ENCODE measurements at places on chromosomes 4 and X.

DNA sequence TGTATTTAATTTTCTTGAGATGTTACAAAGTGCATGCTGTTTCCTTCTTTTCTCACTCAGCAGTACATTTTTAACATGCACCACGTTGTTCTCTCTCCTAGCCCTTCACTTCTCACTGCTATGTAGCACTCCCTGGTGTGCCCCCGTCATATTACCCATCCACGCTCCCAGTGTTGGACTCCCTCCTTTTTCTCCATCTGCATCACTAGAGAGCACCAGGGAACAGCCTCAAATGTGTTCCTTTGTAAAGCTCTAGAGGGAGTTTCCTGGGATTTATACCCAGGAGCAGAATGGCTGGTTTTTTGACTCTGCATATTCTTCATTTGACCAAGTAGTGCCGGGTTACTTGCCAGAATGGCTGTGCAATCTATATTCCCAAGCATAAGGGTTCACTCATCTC is 240.3 kb upstream of the ANXA3 start:
- DNase-seq = no peak

GRCh38 chrX:84189125-84189524 is 1.1 kb upstream of the RPS6KA6 start:
- DNase-seq = no peak

GRCh38 chrX:526295-527224 is 104.0 kb upstream of the SHOX start:
- DNase-seq = no peak

- DNase-seq = no peak
Measured at GRCh38 chr4:127844601-127845116, 36.0 kb upstream of the PLK4 start.

DNA sequence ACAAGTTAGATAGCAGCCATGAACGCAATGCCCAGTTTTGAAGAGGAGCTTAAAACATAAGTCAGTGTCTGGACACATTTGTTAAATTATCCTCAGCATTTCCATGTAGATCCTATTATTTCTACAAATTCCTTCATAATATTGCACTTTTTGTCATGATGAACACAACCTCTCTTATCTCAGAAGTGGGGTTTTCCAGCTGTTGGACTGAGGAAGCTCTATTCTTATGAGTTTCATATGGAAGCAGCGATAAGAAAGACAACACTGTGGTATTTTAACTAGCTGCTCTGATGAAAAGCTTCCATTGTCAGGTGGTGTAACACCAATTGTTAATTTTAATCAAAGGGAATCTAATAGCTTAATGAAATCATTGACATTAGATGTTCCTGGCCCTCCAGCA is 308.7 kb downstream of the GBA3 start:
- no peak for DNase-seq

All from activated CD8-positive, alpha-beta memory T cell treated with anti-CD3 and anti-CD28 coated beads for 24 hours (primary cell).